ENCODE measurements at places on chromosomes 4 and X.

- DNase-seq, result peak; percentile 68
These were observed 861 bp downstream of the SEC24D start for GRCh38 chr4:118834960-118835569.

- no peak for DNase-seq
These were observed 1.8 kb downstream of the HS6ST2 start for GRCh38 chrX:132956421-132957210.

DNA sequence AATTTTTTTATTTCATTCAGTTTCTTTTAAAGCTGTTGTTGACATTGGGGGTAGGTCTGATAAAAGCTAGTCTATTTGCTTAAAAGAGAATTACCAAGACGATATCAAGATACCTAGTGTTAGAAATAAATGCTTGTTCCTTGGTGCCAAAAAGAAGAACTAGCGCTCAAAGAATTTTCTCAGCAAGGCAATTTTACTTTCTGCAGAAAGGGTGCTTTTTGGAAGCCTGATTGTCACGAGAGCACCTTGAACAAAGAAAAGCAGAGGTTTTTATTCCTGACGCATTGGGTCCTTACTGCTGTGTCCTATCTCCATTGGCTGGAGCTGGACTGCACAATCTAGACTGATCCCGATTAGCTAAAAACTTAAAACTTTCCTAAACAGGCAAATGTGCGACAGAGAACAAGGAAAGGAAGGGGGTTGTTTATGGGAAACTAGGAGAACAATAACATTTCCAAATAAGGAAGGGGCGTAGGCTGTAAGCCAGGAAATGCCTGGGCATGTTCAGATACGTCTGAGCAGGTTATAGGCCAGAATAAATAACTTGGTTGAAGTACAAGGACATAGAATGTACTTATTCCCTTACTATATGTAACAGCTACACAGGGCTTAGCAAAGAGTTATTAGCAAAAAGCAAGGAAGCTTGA, 50.3 kb upstream of the STPG2 start:
- DNase-seq, result no peak

- DNase-seq, result no peak
These were observed 231.0 kb downstream of the SPOCK3 start for GRCh38 chr4:167003326-167003725.

GRCh38 chr4:81427344-81427821, 44.3 kb downstream of the RASGEF1B start:
- no peak for DNase-seq

Measured in fibroblast of skin of left biceps (primary cell).